ENCODE measurements at places on chromosomes 16 and 17.

- DNase-seq: no peak
These were observed 104.6 kb downstream of the SPAG9 start for GRCh38 chr17:51016099-51016498.

- no peak for DNase-seq
These were observed 58.3 kb upstream of the AKTIP start for GRCh38 chr16:53561101-53561888.

GRCh38 chr17:44416558-44417289 is 27.3 kb upstream of the ITGA2B start:
- DNase-seq: no peak

- no peak for DNase-seq
These were observed 1.1 kb upstream of the FAM20A start for GRCh38 chr17:68602289-68602688.

- no peak for DNase-seq
These were observed 37.4 kb upstream of the CDH13 start for GRCh38 chr16:82589407-82589806.

GRCh38 chr16:9775998-9776397 is 406.2 kb downstream of the GRIN2A start:
- DNase-seq: no peak

- DNase-seq: peak; percentile 34
These were observed 109.9 kb downstream of the GNAO1 start for GRCh38 chr16:56300891-56301850.

GRCh38 chr16:81623365-81624102 is 155.6 kb upstream of the PLCG2 start:
- DNase-seq: peak; percentile 11

DNA sequence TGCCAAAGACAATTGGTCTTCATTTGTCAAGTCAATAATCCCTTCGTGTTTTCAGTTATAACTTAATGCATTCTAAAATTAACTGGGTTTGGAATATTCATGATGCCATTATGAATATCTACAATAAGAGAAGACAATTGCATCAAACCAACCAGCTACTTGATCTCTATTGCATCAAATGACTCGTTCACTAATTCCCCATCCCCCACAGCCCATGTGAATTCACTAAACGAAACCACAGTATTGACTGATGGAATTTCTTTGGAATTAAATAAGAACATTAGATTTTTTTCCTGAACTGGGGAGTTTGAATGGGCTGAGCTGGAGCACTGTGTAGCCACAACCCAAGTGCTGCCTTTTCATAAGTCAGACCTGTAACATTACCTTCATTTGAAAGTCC is 65.3 kb downstream of the HS3ST3B1 start:
- no peak for DNase-seq

DNA sequence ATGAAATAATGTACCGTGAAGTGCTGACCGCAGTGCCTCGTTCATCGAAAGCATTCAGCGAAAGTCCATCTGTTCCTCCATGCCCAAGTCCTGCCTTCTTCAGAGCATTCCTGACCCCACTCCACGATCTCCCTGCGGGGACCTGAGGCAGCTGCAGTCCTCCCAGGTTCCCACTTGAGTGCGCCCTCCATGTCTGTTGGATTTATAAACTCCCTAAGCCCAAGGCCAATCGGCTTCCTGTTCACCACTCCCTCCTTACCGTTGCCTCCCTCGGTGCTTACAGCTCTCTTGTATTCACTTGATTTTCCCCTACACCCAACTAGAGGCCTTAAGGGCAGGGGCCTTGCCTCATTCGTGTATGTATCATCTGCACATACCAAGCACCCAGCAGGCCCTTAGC is 2.8 kb downstream of the RAD51D start:
- DNase-seq: no peak

GRCh38 chr16:79012671-79013434 is 587.7 kb downstream of the MAF start:
- DNase-seq: no peak

DNA sequence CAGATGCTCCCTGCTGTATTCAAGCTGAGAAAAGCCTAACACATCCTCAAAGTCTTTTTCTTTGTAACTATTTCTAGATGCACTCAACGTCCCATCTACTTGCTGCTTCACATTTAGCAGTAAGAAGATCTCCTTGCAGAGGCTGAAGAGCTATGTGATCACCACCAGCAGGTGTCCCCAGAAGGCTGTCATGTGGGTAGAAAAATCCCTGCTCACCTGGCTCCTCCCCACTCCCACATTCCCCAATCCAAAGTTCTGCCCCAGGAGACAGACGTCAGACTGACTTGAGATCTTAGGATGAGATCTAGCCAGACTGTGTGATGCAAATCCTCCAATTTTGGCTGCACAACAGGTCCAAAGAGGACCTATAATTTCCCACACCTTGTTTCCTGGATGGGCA is 1.1 kb downstream of the CCL13 start:
- DNase-seq: no peak

GRCh38 chr17:81803728-81804558 is at the start of gene GCGR:
TSS of gene GCGR (plus strand) at chr17:81804150. CDS start at chr17:81809019, 4,869 bp downstream.
- DNase-seq: no peak

- DNase-seq: peak; percentile 22
These were observed 38.8 kb upstream of the PVALEF start for GRCh38 chr17:81126281-81127132.

DNA sequence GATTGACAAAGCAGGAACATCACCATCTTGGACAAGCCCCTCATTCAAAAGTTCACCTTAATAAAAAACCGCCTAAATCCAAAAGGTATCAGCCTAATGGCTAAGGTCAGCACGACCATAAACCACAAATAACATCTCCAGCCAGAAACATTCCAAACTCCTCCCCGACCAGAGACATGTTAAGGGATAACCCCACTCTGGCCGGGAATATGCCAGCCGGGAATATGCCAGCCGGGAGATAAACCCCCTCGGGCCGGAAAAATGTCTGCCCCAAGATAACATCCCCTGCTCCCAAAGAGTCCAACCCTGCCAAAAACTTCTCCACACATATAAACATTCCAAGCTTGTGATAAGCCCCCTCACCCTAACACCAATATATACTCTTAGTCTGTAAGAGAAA is 1.4 kb downstream of the DHX33 start:
- no peak for DNase-seq

DNA sequence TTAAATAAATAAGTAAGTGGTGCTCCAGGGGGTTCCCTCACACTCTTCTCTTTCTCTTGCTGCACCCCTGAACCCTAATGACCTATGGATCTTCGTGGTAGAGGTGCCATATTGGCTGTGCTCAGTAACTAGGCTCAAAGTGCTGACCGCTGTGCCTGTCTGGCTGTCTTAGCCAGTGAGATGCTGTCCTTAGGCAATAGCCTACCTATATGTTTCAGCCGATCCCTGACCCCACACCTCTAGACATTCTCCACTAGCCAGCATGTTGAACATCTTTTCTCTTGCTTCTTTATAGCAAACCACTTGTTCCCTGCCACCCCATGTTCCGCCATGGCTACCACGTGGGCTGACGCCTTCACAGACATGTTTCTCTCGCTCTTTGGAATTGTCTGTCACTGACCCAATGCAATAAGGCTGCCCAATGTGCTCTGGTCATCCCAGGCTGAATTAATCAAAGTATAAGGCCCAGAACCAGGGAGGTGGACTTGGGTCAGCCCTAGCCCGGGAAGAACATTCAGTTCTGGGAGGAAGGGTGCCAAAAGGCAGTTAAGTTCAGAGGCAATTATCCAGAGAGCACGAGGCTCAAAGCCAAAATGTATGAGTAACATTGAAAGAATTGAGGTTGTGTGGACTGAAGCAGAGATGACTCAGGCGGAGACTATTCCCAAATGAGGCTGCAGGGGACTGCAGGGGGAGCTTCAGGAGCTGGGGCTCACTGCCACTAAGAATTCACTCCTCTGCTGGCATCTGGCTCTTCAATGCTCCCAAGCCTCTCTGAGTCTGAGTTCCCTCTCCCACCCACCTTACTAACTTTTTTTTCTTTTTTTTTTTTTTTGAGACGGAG is 28.7 kb upstream of the TNRC6A start:
- DNase-seq: peak; percentile 37

Measured in substantia nigra (tissue), 51 donors.